Fibroblast of villous mesenchyme (primary cell): ENCODE measurements at places on chromosomes 6 and 20.

DNA sequence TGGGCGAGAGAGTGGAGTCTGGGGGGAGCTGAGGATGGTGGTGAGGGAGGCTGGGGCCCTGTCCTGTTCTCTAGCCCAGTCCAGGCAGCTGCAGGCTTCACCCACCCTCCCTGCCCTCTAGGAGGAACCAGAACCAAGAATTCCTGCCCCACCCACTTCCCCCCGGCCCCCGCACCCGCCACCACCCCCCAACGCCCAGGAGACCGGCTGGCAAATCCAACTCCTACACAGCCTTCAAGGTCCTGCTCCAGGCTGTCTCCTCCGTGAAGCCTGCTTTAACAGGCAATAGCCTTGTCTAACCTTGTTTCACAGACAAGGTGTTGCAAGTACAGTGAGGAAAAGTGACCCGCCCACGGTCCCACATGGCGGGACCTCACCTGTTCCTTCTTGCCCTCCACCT is 2.4 kb downstream of the SPDEF start:
- no peak for DNase-seq

- no peak for DNase-seq
These were observed 151.5 kb upstream of the LRFN2 start for GRCh38 chr6:40738551-40739193.

DNA sequence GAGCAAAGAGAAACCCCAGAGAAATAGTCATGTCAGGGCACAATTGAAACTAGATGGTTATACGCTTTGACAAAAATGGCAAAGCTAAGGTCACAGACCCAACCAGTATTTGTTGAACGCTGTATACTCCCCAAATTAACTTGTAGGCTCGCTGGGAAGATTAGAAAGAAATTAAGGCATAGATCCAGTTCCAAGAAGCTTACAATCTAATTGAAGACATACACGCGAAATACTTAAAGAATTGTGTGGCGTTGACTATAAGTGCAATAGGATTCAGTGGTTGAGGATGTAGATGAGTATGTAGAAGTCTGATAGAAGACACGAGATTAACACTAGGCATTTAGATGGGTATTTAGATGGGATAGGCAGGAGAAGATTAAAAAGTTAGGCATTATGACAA is 525 bp downstream of the FAM229B start:
- DNase-seq, result no peak

DNA sequence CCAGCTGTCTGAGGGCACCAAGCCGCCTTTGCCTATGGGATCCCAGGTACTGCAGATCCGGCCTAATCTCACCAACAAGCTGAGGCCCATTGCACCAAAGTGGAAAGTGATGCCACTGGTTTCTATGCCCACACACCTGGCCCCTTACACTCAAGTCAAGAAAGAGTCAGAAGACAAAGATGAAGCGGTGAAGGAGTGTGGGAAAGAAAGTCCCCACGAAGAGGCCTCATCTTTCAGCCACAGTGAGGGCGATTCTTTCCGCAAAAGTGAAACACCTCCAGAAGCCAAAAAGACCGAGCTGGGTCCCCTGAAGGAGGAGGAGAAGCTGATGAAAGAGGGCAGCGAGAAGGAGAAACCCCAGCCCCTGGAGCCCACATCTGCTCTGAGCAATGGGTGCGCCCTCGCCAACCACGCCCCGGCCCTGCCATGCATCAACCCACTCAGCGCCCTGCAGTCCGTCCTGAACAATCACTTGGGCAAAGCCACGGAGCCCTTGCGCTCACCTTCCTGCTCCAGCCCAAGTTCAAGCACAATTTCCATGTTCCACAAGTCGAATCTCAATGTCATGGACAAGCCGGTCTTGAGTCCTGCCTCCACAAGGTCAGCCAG is 283.0 kb downstream of the TSHZ2 start:
- no peak for DNase-seq

DNA sequence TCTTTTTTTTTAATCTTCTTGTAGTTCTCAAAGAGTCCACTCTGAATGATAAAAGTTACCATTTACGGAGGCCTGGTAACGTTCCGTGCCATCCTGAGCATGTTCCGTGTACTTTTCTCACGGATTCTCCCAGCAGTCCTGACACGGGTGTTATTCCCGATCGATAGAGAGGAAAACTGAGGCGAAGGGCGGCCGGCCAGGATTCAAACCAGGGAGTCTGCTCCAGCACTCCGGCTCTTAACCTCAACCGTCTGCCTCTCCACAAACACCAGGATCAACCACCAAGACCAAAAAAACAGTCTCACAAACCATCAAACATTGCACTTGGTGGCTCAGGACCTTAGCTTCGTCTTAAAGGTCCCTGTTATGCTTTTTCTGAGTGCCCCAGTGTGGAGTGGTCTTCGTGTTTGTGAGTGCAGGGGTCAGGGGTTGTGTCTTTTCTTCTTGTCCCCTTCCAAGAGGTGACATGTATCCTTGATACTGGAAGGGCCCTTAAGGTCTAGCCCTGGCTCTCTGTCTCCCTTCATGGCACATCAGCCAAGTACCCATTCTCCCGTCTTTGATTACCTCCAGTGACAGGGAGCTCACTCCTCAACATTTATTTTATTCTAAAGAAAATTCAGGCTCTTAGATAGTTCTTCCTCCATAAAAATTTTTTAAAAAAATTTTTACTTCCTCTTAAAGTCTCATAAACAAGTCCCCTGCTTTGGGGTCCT is 35.1 kb downstream of the SRC start:
- DNase-seq, result no peak

DNA sequence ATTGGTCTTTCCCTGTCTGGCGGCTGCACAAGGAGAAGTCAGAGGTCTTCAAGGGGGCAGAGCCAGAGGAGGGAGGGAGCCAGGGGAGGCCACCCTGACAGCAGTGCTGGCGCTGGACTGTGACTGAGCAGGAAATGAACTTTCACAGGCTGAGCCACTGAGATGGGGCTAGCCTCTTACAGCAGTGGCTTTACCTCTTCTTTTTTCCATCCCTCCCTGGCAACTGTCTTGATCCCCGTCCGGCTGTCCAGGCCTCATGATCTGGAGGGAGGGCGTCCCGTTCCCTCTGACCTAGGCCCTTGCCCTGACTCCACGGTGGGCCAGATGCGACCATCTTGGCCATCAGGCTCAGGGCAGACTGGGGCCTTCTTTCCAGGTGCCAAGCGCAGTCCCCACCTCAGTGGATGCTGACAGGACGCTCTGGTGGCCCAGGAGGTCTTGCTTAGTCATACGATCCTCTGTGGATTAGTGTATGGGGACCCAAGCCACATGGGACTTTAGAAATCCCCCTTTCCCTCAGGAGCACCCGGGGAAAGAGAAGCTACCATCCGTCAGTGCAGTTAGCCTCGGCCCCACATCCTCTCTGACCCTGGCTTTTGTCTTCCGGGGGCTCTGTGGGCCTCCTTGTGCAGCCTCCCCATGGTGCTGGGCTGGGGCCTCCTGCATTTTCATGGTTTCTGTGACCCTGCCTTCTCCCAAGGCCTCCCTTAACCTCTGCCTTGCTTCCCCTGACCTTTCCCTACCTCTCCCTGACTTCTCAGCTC is 57.4 kb upstream of the CCDC167 start:
- no peak for DNase-seq

- DNase-seq, result no peak
These were observed 86.2 kb downstream of the PFDN4 start for GRCh38 chr20:54294094-54294493.

DNA sequence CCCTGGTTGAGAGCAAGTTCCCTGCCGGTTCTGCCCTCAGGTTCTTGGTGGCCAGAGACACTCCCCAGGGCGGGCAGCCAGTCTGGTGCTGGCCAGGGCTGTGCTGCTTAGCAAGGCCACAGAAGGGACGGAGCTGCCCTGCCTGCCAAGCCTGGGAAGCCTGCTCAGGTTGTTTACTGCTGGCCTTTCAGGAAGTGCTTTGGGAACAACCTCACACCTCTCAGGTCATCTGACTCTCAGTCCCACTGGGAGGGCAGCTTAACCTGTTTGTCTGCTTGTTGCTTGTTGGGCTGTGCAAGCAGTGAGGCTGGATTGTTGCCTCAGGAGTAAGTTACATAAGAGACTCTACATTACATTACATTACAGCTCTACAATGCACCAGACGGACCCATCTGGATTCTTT is 75.8 kb upstream of the AFDN start:
- no peak for DNase-seq

GRCh38 chr6:42781796-42782688 is at the start of gene BICRAL:
Gene BICRAL, plus strand, starts transcription at chr6:42782052. Its CDS starts 39,971 bp downstream, at chr6:42822023.
- DNase-seq, result peak; percentile 88

DNA sequence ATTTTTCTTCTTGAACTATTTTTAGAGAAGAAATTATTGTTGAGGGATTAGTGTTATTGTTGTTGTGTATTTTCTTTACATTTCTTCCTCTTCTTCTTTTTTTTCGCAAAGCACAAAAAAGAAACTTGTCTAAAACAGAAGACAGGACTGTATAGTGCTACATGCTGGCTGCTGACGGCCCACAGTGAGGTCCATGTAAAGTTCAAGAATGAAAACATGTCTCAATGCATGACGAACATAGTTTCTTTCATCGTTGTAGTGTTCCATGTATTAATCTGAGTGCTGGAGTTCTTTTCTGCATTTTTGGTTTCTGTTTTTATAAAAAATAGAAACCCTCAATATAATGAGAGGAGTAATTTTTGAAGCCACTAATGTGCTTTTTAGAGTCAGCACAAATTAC is 462.9 kb upstream of the MARCKS start:
- no peak for DNase-seq

- DNase-seq, result no peak
These were observed 167.6 kb downstream of the THBS2 start for GRCh38 chr6:169086020-169086419.

DNA sequence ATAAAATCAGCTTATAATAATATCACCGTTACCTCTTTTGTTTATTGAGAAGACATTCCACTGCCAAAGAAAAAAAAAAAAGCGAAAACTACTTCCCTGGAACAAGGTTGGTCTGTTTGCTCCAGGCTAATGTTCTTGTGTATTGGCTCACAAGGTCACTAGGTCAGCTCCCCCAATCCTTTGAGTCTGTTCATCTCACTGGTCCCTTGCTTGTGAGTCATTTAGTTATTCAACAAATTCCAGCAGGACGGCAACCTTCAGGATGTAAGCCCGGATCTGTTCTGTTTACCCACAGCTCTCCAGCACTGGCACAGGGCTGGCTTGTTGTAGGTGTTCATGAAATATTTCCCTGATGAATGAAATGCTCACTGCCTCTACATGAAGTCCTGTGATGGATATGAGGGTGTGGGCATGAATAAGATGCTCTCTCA is 3.3 kb downstream of the ARHGAP40 start:
- peak; percentile 11 for DNase-seq

DNA sequence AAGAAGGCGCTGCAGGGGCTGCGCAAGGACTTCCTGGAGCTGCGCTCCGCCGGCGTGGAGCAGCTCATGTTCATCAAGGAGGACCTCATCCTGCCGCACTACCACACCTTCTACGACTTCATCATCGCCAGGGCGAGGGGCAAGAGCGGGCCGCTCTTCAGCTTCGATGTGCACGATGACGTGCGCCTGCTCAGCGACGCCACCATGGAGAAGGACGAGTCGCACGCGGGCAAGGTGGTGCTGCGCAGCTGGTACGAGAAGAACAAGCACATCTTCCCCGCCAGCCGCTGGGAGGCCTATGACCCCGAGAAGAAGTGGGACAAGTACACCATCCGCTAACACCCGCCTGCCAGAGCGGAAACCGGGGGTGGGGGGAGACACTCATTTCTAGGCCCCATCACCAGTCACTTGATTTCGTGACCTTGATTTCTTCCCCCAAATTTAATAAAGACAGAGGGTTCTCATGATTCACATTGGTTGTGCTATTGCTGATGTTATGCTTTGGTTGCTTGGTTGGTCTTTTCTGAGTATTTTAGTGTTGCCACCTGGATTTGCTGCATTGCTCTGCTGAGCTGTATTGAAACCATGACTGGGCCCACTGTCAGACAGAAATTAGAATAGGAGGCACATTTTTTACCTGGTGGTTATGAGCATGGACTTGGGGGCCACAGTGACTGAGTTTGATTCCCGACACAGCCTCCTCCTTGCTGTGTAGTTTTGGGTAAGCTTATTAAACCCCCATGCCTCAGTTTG is 1.5 kb downstream of the FAM50B start:
- DNase-seq, result no peak

DNA sequence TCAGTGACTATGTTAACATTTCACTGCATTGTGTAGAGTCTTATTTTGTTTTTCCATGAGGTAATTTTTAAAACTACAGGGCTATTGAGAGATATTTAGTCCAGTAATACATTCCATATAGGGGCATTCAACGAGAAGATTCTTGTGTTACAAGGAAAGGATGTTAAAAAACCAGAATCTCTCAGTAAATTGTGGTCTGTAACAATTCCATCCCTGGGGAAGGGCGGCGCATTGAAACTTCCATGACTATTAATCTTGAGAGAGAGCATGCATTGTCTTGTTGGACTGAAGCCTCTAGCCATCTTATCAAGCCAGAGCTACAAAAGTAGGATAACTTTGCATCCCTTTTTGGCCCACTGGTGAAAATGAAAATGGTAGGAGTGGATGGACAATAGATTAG is 119.7 kb downstream of the BCKDHB start:
- no peak for DNase-seq

DNA sequence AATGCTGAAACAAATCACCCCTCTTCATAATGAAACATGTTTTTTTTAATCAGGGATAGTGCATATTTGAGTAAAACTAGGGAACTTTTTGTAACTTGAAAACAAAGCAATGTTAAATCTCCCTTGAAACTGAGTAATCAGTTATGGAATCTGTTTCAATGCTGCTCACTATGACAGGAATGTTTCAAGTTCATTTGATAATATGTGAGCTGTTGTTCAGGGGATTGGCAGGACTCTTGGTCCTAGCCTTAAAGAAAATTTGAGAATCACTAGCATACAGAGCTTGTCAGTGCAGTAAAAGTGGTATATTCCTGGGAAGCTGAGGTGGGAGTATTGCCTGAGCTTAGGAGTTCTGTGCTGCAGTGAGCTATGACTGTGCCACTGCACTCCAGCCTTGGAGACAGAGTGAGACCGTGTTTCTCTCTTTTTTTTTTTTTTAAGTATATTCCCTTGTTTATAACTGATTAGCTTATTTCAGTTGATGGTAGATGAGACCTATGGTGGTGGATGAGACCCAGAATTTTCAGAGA is 21.6 kb upstream of the CALHM6 start:
- no peak for DNase-seq

DNA sequence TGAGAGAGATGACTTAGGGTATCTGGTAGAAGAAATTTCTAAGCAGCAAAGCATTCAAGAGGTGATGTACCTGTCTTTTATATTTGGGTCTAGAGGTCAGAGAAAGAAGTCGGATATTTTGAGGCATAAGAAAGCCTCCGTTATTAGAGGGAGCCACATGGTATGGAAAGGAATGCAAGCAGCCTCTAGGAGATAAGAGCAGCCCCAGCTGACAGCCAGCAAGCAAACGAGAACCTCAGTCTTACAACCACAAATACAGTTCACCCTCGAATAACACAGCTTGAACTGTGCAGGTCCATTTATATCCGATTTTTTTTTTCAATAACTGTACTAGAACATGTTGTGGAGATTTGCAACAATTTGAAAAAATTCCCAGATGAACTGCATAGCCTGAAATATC is 190.7 kb upstream of the VGLL2 start:
- DNase-seq, result no peak

DNA sequence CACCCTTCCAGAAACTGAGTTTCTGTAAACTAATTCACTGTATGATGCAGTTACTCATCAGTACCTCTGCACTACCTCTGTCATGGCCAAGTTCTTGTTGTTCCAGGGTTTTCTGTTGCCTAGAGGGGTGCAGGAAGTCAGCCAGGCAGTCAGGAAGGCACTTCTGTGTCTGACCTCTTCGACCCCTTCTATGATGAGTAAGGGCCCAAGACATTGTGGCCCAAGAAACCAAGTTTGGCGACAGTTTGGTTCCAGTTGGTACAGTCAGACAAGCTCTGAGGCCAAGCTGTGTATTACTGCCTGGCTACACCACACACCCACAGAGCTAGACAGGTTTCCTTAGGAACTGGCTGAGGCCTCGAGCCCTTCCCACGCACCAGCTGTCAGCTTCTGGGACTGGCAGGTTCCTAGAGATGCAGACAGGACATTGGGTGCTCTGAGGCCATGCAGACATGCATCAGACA is 41.2 kb downstream of the TRAF3IP2 start:
- no peak for DNase-seq
